WTC11 (cell line): ENCODE measurements at places on chromosomes 1 and 21. TPM values are rescaled to one million over a fixed set of nuclear protein-coding genes. Genes with fewer than 3 reads are reported as not detected.
A peak's percentile ranks its signal among the peaks of the same experiment; 100 is the strongest.

The SPRR2G gene
- total RNA-seq: not detected in 3 replicates

DNA sequence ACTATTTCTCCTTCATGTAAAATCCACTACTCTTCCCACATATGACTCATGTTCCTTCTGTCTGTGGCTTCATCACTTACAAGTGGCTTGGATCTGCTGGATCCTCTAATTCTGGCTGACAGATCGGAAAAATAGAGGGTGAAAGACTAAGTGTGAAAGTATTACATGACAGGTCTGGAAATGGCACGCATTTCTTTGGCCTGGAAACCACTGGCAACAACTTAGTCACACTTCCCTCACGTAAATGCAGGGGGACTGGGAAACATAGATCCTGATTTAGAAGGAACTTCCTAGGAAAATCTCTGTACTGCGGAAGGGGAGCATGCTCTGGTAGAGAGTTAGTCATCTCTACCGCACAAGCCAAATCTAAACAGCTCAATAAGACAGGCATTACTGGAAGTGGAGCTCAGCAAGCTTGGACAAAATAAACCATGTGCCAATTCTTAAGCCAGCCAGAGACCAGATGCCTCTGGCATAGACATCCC lies 305.4 kb upstream of the PTBP2 start:
- H3K27ac ChIP-seq: no peak overlapping the region
- H3K36me3 ChIP-seq: no peaks in the 10 kb centered on the region
- no peaks in the 10 kb centered on the region for H3K27me3 ChIP-seq
- no peaks in the 10 kb centered on the region for H3K4me1 ChIP-seq
- no peak overlapping the region for H3K4me3 ChIP-seq

The WNT2B gene
- total RNA-seq: 1.0 to 1.2 TPM (median 1.0 TPM) in 3 replicates

The LCE6A gene
- total RNA-seq: not detected in 3 replicates

- H3K4me3 ChIP-seq: no peak overlapping the region
- H3K27ac ChIP-seq: no peak overlapping the region
- H3K4me1 ChIP-seq: 0 out of 2 replicates have a peak, but pooled peaks cover 2% of the 10 kb centered on the region
- no peaks in the 10 kb centered on the region for H3K36me3 ChIP-seq
Observed at GRCh38 chr1:53633073-53633704, 105.8 kb downstream of the GLIS1 start.

GRCh38 chr1:200328379-200328778 lies 81.5 kb downstream of the ZNF281 start:
- DNase-seq: no peak
- H3K27ac ChIP-seq: peak overlapping the region; percentile 39; the same call in 1 of the 2 replicates
- no peaks in the 10 kb centered on the region for H3K27me3 ChIP-seq
- H3K4me3 ChIP-seq: no peak overlapping the region
- H3K4me1 ChIP-seq: peaks cover 45% of the 10 kb centered on the region

The LHX8 gene
- 0.25 to 0.39 TPM (median 0.37 TPM) in 3 replicates for total RNA-seq

- peaks cover 56% of the 10 kb centered on the region for H3K27me3 ChIP-seq
- H3K36me3 ChIP-seq: no peaks in the 10 kb centered on the region
- H3K27ac ChIP-seq: no peak overlapping the region
- peaks cover 8% of the 10 kb centered on the region for H3K4me1 ChIP-seq
- DNase-seq: no peak
Observed at GRCh38 chr1:205572421-205572820, 59.4 kb downstream of the ELK4 start.

DNA sequence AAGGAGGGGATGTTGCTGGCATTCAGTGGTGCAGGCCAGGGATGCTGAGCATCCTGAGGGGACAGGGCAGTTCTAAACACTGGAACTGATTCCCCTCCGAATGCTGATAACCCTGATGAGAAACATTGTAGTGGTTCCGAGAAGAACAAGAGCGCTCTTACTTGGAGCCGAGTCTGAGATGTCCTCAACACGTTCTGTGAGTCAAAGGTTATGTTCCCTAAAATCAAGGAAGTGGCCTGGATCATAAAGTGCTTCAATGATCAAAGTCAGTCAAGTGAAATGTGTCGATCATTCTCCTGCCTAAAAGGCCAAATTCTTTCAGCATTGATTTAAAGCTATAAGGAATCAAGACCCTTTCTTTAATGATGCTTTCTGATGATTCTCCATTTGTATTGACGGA lies 234.1 kb downstream of the NFIA start:
- no peak for DNase-seq
- no peak overlapping the region for H3K4me3 ChIP-seq
- peaks cover 9% of the 10 kb centered on the region; the same call in 1 of the 2 replicates for H3K36me3 ChIP-seq
- no peaks in the 10 kb centered on the region for H3K27me3 ChIP-seq
- H3K27ac ChIP-seq: no peak overlapping the region
- peaks cover 37% of the 10 kb centered on the region for H3K4me1 ChIP-seq

GRCh38 chr1:218480588-218481099 lies 135.5 kb downstream of the TGFB2 start:
- H3K4me3 ChIP-seq: no peak overlapping the region
- no peak for DNase-seq
- H3K27me3 ChIP-seq: no peaks in the 10 kb centered on the region; the same call in 1 of the 2 replicates
- no peak overlapping the region for H3K27ac ChIP-seq
- H3K4me1 ChIP-seq: no peaks in the 10 kb centered on the region

The RPS6KA1 gene
- 55.6 to 65.5 TPM (median 57.7 TPM) in 3 replicates for total RNA-seq

DNA sequence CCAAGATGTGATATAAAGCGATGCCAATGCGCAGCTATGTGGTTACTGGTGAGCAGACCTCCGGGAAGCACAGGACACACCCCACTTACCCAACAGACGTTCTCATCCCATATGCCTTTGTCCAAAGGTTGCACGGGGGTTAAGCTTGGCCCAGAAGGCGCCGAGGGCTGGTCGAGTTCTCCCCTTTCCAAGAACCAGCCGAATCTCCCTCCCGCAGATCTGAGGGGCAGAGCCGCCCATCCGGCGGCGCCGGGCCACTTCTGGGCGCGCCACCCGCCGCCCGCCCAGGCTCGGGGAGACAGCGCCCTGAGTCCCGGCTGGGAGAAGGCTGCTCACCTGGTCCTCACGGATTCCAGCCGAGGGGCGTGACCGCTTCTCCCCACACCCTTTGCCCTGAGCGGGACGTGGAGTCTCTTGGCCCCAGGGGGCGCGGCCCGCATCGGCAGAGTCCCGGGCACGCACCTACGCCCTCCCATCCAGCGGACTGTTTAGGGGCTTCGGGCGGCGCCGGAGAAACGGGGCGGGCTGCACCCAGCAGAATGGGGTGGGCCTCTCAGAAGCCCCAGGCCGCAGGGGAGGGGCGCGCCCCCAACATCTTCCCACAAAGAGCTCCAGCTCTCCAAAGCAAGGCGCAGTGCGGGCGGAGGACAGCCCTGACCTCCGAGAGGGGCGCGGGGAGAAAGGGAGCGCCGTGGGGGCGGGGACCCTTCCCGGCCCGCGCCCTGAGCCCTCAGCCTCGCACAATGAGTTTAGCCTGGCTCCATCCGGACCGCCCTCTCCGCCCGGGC lies 615 bp downstream of the GPR161 start:
- peak; percentile 41 for DNase-seq
- peak overlapping the region; percentile 84 for H3K4me3 ChIP-seq
- no peak overlapping the region for H3K27ac ChIP-seq

DNA sequence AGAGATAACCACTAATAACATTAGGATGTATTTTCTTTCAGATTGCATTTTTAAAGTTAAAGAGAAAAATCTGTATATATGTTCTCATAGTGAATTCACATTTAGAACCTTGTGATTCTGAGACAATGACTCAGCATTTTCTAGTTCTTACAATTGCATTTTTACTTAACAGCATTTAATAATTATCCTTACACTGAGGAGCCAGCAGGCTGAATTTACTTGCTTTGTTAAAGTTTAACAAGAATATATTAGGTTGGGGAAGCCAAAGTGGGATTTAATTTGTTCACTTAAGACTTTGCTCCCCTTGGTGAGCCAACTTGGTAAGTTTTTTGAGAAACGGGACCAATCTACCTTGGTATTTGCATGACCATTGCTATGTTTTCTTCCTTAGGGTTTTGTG lies 4.5 kb downstream of the PATJ start:
- peaks cover 37% of the 10 kb centered on the region for H3K4me1 ChIP-seq
- no peak overlapping the region for H3K4me3 ChIP-seq
- no peaks in the 10 kb centered on the region for H3K27me3 ChIP-seq
- peak overlapping the region; percentile 92 for H3K27ac ChIP-seq

DNA sequence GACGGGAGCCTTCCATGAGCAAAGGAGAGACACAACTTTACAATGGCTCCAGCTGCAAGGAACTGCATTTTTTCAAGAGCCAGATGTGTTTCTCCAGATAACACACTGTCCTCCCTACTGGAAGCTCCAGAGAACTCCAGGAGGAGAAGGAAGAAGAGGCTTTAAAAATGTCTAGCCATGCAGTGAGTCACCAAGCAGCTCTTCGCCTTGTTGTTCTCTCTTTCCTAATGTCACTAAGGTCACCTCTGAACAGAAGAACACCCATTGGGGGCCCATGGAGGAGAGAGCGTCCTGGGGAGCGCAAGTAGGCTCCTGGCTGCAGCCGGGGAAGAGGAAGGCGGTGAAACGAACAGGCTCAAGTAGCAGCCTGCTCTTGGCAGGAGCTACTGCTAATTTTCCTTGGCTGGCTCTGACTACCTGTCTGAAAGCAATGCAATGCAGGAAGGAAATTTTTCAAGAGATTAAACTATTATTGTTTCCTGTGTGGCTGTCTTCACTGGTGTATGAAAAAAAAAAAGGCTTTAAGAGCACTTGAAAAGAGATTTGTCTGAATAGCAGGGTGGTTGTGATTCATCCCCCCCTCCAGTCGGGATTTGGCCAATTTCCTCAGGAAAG lies 321.9 kb downstream of the SETD4 start:
- no peaks in the 10 kb centered on the region for H3K27me3 ChIP-seq
- no peak for DNase-seq
- no peak overlapping the region for H3K4me3 ChIP-seq
- H3K36me3 ChIP-seq: peaks cover 15% of the 10 kb centered on the region
- H3K4me1 ChIP-seq: no peaks in the 10 kb centered on the region

- no peak overlapping the region for H3K27ac ChIP-seq
- H3K4me3 ChIP-seq: no peak overlapping the region
- H3K4me1 ChIP-seq: peaks cover 43% of the 10 kb centered on the region
- H3K27me3 ChIP-seq: peaks cover 4% of the 10 kb centered on the region; the same call in 1 of the 2 replicates
Observed at GRCh38 chr1:22256213-22256512, 113.3 kb upstream of the WNT4 start.

DNA sequence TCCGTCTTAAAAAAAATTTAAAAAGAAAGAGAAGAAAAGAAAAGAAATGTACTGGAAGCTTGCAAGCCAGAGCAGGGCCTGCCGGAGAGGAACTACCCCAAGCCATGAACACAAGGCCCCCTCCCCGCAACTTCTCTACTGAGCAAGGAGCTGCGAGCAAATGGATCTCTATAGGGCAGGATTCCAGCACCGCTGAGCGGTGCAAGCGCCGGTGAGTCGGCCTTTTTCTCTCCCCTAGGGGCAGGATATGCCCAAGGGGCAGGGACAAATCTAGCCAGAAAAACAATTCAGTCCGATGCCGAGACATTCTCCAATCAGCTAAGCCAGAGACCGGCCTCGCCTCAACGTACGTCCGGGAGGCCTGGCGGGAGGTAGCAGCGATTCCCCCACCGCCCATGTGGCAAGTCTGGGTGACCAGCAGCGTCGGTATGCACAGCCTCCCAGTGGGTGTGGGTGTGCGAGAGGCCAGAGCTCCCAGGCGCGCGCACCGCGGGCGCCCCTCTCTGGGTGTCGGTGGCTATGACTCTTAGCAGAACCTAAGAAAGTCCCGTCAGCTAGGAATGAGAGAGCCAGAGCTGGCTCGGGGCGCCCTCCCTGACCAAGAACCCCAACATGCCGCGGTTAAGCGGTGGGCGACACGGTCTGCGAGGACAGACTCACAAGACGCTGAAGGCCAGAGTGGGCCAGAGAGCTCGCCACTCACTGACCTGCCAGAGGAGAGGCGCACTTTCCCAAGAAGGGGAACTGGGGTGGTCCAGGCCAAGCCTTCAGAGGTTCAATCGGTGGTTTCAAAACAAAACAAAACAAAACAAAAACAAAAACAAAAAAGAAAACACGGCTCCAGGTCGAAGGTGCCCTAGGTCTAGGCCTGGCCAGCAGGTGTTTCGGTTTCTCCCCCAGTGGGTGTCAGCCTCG lies 1.9 kb downstream of the CSMD2 start:
- 0 out of 2 replicates have a peak, but pooled peaks cover 5% of the 10 kb centered on the region for H3K36me3 ChIP-seq
- DNase-seq: peak; percentile 84
- H3K4me3 ChIP-seq: peak overlapping the region; percentile 93

- DNase-seq: no peak
- H3K27me3 ChIP-seq: peaks cover 34% of the 10 kb centered on the region
- H3K36me3 ChIP-seq: 0 out of 2 replicates have a peak, but pooled peaks cover 3% of the 10 kb centered on the region
- H3K27ac ChIP-seq: no peak overlapping the region
- H3K4me1 ChIP-seq: peaks cover 15% of the 10 kb centered on the region
- no peak overlapping the region for H3K4me3 ChIP-seq
Observed at GRCh38 chr1:28815533-28816185, 3.7 kb downstream of the OPRD1 start.

DNA sequence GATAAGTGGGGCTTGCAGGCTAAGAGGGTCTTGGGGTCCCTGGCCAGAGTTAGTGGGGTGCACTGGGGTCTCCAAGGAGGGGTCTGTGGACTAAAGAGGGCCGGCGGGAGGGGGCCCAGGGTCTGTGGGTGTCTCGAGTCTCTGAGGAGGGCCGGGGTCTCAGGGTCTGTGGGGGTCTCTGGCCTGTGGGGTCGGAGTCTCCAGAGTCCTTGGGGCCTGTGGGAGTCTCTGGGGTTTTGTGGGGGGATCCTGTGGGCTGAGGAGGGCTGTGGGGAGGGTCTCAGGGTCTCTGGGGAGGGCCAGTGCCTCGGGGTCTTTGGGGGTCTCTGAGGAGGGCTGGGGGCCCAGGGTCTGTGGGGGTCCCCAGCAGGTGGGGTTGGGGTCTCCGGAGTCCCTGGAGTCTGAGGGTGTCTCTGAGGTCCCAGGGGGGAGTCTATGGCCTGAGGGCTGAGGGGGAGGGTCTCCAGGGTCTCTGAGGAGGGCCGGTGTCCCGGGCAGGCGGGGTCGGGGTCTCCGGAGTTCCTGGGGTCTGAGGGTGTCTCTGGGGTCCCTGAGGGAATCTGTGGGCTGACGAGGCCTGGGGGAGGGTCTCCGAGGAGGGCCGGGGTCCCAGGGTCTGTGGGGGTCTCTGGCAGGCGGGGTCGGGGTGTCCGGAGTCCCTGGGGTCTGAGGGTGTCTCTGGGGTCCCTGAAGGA lies 628 bp upstream of the PLEKHM2 start:
- peaks cover 22% of the 10 kb centered on the region for H3K4me1 ChIP-seq
- no peaks in the 10 kb centered on the region for H3K36me3 ChIP-seq
- no peak overlapping the region for H3K27ac ChIP-seq
- peak overlapping the region; percentile 65 for H3K4me3 ChIP-seq

The ZBTB8B gene
- 2.7 to 3.8 TPM (median 3.7 TPM) in 3 replicates for total RNA-seq

The MIS18A gene
- 55.9 to 60.6 TPM (median 58.4 TPM) in 3 replicates for total RNA-seq

DNA sequence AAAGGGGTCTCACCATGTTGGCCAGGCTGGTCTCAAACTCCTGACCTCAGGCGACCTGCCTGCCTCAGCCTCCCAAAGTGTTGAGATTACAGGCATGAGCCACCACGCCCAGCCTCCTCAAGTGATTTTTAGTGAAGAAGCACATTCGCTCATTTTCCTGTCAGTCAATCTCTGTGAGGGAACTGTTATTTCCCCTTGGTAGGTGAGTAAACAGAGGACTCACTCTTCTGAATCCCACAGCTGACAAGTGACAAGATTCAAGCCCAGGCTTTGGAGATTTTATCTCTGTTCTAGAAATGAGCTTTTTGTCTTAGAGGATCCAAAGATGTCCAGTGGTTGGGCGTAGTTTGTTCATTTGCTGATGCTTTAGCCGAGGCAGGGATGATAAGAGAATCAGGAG lies 43.9 kb upstream of the TACSTD2 start:
- DNase-seq: no peak
- peaks cover 4% of the 10 kb centered on the region; the same call in 1 of the 2 replicates for H3K36me3 ChIP-seq
- H3K4me3 ChIP-seq: no peak overlapping the region
- no peak overlapping the region for H3K27ac ChIP-seq
- peaks cover 28% of the 10 kb centered on the region for H3K4me1 ChIP-seq
- no peaks in the 10 kb centered on the region; the same call in 1 of the 2 replicates for H3K27me3 ChIP-seq
